NCI-H1417 treated with DMSO at 0.1 percent for 48 hours (cell line): ENCODE measurements at places on chromosomes 11 and 22.

DNA sequence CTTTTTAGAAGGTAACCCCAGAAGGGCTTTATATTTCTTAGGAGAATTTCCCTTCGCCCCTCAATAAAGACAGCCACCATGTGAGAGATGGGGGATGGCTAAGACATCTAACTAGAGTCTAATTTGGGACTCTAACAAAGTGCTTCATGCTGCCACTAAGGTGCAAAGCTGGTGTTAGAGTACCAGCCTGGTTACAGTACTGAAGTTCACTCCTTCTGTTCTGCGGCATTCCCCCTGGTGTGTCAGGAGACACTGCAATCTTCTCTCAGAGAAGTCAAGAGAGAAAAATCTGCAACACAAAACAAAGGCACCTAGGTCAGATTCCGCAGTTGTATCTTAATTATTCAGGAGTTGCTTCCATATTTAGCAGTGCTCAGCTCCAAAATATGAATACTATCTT lies 603.0 kb upstream of the CADM1 start:
- DNase-seq: no peak

- DNase-seq: no peak
Measured at GRCh38 chr11:1211838-1212237, 11.0 kb upstream of the MUC5B start.

DNA sequence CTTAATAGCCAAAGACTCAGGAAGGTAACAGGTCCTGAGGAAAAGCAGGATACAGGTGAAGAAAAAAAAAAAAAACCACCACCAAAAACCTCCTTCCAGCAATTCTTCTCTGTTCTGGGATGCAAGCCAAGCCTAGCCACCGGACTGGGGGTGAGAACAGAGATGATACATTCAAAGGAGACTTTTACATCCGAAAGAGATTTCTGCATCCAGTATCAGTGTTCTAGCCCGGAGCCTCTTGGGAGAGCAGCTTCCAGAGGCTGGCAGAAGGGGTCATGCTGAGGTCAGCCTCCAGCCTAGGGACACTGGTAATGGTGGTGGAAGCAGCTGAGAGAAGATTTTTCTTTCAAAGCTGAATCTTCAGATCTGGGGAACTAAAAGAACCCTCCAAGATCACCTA lies 76.2 kb downstream of the KCNC1 start:
- DNase-seq: no peak

DNA sequence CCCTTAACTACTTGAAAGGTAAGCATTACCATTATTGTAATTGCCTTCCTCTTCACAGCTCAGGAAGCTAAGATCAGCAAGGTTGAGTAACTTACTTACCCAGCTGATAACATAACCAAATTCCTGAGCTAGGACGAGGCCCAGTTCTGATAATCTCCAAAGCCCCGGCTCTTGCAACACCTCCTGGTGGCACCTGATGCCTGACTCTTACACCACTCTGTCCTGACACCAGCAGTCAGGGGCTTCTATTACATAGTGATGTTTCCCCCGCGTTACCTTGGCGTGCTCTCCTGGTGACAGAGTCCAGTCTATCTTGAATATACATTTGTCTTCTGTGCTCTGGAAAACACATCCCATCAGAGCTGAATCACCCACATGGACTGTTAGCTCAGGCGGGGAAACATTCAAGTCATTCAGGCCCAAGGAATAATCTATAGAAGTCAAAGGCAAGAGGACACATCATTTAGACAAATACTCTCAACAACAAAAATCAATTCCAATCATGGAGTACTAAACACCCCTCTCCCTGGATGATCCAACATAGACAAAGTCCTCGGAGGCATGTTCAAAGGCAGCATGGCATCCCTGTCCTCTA lies 12.6 kb downstream of the JAML start:
- DNase-seq: no peak

- no peak for DNase-seq
Measured at GRCh38 chr11:60859616-60860250, 4.0 kb upstream of the PTGDR2 start.

GRCh38 chr11:86148345-86148747 lies 79.5 kb upstream of the PICALM start:
- DNase-seq: no peak

GRCh38 chr22:38946771-38947170 lies 10.6 kb upstream of the APOBEC3A start:
- no peak for DNase-seq
